ENCODE measurements at places on chromosomes 16 and 17. TPM values are rescaled to one million over a fixed set of nuclear protein-coding genes. Genes with fewer than 3 reads are reported as not detected.

C16orf92 gene
- not detected for total RNA-seq

GRCh38 chr16:12344577-12345343 lies 368.2 kb downstream of the SNX29 start:
- no peak overlapping the region for H3K4me3 ChIP-seq
- no peaks in the 10 kb centered on the region for H3K36me3 ChIP-seq
- no peaks in the 10 kb centered on the region for H3K4me1 ChIP-seq
- H3K27ac ChIP-seq: no peak overlapping the region

DNA sequence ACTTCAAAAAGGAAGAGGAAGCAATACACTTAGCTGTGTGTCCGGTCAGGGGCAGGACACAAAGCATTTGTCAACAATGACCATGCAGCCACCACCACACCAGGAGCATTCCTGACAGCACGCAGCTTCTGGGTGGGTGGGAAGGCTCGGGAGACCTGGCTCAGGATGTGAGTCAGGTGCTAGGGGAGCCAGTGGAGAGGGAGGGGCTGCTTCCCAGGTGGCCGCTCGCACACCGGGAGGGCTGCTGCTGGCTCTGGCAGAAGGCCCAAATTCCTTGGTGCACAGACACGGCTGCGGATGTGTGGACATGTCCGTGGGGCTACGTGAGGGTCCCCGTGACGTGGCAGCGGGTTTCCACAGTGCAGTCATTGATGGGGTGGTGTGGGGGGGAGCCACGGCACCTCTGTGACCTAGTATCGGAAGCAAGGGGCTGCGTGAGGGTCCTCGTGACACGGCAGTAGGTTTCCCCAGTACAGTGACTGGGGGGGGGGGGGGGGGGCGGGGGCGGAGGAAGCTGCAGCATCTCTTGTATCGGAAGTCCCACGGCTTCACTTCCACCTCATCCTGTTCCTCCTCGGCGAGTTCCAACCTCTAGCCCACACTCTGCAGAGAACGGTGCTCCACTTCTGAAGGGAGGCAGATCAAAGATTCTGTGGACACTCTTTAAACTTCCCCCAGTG lies 112.8 kb downstream of the ZNF778 start:
- DNase-seq: no peak
- H3K4me3 ChIP-seq: no peak overlapping the region
- no peaks in the 10 kb centered on the region for H3K36me3 ChIP-seq
- no peaks in the 10 kb centered on the region for H3K27me3 ChIP-seq

DNA sequence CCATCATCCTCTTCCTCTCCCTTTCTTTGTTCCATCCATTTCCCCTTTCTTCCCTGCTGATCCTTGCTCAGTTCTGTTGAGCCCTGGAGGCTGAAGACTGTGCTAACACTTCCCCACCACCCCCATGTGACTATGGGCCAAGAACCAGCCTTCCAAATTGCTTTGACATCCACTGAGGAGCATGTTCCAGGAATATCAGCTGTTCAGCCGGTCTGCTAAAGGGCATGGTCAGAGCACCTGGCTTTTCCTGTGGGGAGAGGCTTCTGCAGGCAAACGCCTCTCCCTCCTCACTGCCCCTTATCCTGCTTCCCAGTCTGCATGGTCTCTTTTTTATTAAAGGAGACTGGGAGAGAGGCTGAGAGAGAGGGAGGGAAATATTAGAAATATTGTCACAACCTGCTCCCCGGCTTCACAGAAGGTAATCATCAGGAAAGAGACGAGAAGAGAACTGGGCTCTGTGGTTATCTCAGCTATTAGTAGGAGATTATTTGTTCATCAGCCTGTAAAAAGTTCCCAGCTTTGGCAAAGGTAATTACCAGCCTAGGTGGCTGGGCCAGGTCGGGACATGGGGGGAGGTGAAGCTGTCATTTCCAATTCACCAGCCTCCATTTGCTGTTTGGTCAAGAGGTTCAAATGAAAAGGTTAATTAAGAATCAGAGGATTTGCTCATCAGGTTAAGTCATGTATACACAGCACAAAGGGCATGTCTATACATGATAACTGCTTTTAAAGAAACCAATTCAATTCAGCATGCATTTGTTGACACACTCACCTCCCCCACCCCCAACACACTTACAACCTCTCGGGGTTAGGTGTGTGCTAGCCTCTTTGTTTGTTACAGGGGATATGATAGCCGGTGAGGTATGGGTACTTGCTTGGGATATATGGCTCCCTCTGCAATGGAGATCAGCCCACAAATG lies 83.7 kb upstream of the CRHR1 start:
- H3K4me3 ChIP-seq: no peak overlapping the region
- DNase-seq: no peak
- no peaks in the 10 kb centered on the region for H3K36me3 ChIP-seq
- H3K27ac ChIP-seq: no peak overlapping the region
- H3K4me1 ChIP-seq: no peaks in the 10 kb centered on the region

GRCh38 chr16:71927383-71927782 lies 32.1 kb downstream of the IST1 start:
- H3K27ac ChIP-seq: peak overlapping the region; percentile 63
- peaks cover 27% of the 10 kb centered on the region for H3K4me1 ChIP-seq
- no peak overlapping the region for H3K4me3 ChIP-seq
- H3K27me3 ChIP-seq: no peaks in the 10 kb centered on the region

All from Peyer's patch (tissue), 4 donors.